Mesothelial cell of epicardium (in vitro differentiated cells): ENCODE measurements at places on chromosomes 5 and 9. TPM values are rescaled to one million over a fixed set of nuclear protein-coding genes. Genes with fewer than 3 reads are reported as not detected.

The IFNA8 gene
- total RNA-seq, result not detected in 3 replicates

The PTGER4 gene
- 40.0 to 48.1 TPM (median 42.0 TPM) in 3 replicates for total RNA-seq

The SOHLH1 gene
- not detected in 3 replicates for total RNA-seq

The NR6A1 gene
- total RNA-seq, result 5.2 to 6.2 TPM (median 5.9 TPM) in 3 replicates

The DMRT3 gene
- total RNA-seq, result 2.1 to 3.3 TPM (median 2.5 TPM) in 3 replicates

The NR5A1 gene
- total RNA-seq, result 0.25 TPM in 1 of 3 replicates, not detected in the others

The F12 gene
- 2.1 to 2.7 TPM (median 2.3 TPM) in 3 replicates for total RNA-seq

The AKNA gene
- 19.6 to 24.0 TPM (median 23.1 TPM) in 3 replicates for total RNA-seq

The OR1J2 gene
- not detected in 3 replicates for total RNA-seq

The GDA gene
- total RNA-seq, result 0.22 to 0.58 TPM (median 0.43 TPM) in 3 replicates

DNA sequence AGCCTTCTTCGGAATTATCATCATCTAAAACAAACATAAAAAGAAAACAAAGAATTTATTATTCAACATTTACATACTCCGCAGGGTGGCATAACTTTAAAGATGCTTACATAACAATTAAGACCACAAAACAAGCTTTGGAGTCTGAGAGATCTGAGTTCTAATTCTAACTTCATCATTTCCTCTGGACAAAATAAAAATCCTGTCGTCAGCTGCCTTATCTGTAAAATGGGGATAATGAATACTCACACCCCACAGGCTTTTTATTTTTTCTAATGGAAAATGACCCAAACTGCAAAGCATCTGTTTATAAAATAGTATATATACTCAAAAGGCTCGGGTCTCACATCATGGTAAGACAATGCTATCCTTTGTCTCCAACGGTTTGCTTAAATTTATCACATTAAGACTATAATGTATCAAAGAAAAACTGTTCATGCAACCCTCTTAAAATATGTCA, 4.3 kb downstream of the ARRDC3 start:
- peaks cover 20% of the 10 kb centered on the region for H3K36me3 ChIP-seq
- H3K4me3 ChIP-seq, result peak overlapping the region; percentile 97
- no peaks in the 10 kb centered on the region for H3K27me3 ChIP-seq

DNA sequence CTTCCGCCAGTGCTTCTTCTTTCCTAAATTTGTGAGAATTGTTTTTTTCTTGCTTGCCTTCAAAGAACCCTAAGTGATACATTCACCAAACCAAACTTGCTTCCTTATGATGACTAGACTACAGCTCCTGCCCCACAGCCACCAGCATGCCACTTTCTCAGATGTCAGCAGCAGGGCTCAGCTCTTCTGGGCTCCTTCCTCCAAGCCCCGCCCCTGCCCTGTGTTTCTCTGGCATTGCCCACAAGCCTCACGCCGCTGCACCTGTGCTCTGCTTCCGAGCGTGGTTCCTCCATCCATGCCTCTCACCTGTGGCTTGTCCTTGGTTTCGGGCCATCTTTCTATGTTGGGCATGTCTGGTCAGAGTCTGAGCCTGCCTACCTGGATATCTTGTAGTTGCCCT, 10.6 kb downstream of the UNC5A start:
- peaks cover 4% of the 10 kb centered on the region for H3K4me1 ChIP-seq
- no peak overlapping the region for H3K27ac ChIP-seq
- no peak overlapping the region for H3K4me3 ChIP-seq
- H3K36me3 ChIP-seq, result no peaks in the 10 kb centered on the region

DNA sequence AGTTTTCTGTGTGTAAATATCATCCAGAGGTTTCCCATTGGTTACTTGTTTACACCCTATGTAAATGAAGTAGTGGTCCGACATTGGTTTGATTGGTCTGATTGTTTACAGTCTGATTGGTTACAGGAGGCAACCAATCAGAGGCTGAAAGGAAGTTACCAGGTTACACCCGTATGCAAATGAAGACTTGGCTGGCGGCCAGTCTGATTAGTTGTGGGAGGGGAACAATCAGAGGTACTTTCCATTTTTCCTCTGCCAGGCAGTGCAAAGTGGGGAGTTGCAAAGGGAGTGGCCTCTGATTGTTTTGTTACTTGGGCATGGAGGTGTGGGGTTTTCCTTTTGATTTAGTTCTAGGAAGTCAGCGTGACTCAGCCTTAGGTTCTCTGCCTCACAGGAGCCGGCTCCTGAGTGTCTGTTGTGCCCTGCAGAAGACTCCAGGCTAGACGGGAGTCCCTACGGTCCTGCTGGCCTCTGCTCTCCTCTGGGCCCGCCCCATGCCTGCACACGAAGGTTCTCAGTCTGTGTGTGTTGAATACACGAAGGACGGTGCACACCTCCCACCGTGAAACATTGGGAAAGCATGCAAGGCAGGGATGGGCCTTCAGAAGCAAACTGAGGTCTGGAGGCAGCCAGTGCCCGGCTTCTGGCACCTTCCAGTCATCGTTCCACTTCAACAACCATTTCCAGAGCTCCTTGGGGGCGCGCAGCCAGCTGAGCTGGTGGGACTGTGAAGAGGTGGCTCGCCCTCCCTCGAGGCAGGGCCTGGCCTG, 42.9 kb downstream of the OLFM1 start:
- H3K27ac ChIP-seq, result no peak overlapping the region
- no peak for DNase-seq
- H3K27me3 ChIP-seq, result peaks cover 36% of the 10 kb centered on the region
- no peaks in the 10 kb centered on the region for H3K36me3 ChIP-seq

DNA sequence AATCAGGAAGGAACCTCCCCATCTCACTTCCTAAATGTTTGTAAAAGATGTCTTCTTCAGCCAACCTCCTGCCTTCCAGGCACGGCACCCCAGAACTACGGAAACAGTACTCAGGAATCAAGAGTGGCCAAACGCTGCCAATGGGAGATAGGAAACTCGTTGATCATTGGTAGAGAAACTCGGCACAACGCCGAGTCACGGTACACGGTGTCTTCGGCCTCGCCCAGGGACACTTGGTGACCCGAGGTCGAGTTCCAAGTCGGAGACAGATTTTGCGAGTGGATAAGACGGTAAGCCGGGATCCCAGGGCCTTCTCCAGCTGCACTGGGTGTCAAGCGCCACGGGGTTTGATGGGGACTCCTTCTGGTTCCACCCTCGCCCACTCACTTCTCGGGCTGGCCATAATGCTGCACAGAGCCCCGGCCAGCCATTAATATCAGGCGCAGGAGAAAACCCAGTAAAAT, 343 bp downstream of the KIAA0825 start:
- peak overlapping the region; percentile 97 for H3K27ac ChIP-seq
- H3K27me3 ChIP-seq, result no peaks in the 10 kb centered on the region
- H3K4me1 ChIP-seq, result peaks cover 21% of the 10 kb centered on the region
- no peaks in the 10 kb centered on the region for H3K36me3 ChIP-seq
- no peak for DNase-seq

GRCh38 chr5:150245111-150245789, 44.3 kb downstream of the CAMK2A start:
- no peaks in the 10 kb centered on the region for H3K36me3 ChIP-seq
- no peak overlapping the region for H3K4me3 ChIP-seq
- H3K4me1 ChIP-seq, result peaks cover 13% of the 10 kb centered on the region
- H3K27ac ChIP-seq, result no peak overlapping the region
- H3K27me3 ChIP-seq, result no peaks in the 10 kb centered on the region

GRCh38 chr9:68973619-68974018, 40.3 kb downstream of the PRKACG start:
- DNase-seq, result no peak
- H3K36me3 ChIP-seq, result no peaks in the 10 kb centered on the region
- peaks cover 1% of the 10 kb centered on the region for H3K27me3 ChIP-seq
- H3K27ac ChIP-seq, result no peak overlapping the region
- peaks cover 6% of the 10 kb centered on the region for H3K4me1 ChIP-seq

DNA sequence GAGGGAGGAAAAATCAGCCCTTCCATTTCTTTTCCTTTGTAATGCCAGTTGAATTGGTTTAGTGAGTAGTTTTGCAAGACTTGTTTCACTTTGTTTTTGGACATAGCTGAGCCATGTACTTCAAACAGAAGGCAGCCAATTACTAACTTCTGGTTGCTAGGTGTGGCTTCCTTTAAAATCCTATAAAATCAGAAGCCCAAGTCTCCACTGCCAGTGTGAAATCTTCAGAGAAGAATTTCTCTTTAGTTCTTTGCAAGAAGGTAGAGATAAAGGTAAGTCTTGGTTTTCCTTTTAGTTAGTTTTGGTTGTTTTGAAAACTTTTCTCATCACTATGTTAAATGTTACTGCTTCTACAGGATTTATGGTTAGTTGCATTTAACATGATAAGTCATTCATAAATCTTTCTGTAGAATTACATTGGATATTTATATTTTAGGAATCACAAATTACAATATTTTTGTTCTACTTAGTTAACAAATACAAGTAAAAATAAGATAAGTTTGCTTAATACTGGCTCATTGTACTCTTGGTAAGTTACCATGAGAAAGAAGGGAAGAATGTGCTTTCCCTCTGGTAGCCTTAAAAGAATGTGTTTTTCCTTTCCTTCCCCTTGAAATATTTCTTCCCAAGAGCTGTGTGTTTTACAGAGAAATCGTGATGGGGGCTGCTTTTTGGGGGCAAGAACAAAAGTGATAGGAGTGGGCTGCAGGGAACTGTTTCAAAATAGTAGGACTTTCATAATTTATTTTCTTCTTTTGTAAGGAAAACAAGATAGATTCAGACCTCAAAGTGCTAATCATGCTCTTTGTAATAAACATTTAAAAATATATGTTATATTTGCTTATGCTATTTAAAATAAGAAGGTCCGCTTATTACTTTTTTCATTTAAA, at the start of gene ANXA1:
Gene ANXA1, plus strand, starts transcription at position 213 of the 890 bp plus-strand sequence. CDS start 6,671 bp downstream, outside the sequence.
- H3K27me3 ChIP-seq, result no peaks in the 10 kb centered on the region
- no peak for DNase-seq
- peak within 1 kb of the TSS; percentile 75 for H3K4me3 ChIP-seq
- no peaks in the 10 kb centered on the region for H3K36me3 ChIP-seq
- H3K27ac ChIP-seq, result peak within 1 kb of the TSS; percentile 95

DNA sequence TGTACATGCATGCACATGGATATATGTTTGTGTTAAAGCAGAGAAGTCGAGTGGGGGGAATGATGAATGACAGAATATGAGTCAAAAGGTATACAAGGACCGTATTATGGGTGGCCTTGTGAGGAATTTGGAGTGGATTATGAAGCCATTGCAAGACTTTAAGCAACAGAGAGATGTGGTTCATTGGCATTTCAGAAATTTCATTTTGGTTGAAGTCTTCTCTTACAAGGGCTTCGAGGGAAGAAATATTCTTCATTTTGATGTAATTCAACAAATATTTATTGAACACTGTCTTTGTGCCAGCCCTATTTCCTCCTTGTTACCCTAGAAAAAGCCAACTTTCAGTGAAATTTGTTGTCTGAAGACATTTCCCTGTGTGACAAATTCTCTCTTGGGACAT, 83.9 kb upstream of the SLCO6A1 start:
- no peaks in the 10 kb centered on the region for H3K27me3 ChIP-seq
- H3K36me3 ChIP-seq, result no peaks in the 10 kb centered on the region
- H3K4me1 ChIP-seq, result peaks cover 10% of the 10 kb centered on the region
- H3K27ac ChIP-seq, result no peak overlapping the region
- no peak for DNase-seq

DNA sequence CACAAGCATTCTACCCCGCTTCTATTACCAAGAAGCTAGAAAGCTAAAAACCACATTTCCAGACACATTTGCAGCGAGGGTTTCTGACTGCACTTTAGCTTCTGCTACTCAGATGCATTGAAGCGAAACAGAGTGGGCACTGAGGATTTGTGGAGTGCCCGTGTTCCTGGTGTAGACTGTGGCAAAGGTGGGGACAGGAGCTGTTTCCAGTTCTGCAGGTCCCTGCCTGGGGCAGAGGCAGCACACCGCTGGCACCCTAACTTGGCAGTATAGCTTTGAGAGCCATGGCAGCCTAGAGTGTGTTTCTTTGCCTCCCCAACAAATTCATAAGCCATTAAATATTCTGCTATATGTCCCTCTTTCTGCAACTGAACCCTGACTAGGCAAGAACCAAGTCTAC, 108.6 kb upstream of the SPOCK1 start:
- no peaks in the 10 kb centered on the region for H3K36me3 ChIP-seq
- H3K27ac ChIP-seq, result no peak overlapping the region
- no peak for DNase-seq
- H3K4me1 ChIP-seq, result no peaks in the 10 kb centered on the region
- peaks cover 71% of the 10 kb centered on the region for H3K27me3 ChIP-seq

DNA sequence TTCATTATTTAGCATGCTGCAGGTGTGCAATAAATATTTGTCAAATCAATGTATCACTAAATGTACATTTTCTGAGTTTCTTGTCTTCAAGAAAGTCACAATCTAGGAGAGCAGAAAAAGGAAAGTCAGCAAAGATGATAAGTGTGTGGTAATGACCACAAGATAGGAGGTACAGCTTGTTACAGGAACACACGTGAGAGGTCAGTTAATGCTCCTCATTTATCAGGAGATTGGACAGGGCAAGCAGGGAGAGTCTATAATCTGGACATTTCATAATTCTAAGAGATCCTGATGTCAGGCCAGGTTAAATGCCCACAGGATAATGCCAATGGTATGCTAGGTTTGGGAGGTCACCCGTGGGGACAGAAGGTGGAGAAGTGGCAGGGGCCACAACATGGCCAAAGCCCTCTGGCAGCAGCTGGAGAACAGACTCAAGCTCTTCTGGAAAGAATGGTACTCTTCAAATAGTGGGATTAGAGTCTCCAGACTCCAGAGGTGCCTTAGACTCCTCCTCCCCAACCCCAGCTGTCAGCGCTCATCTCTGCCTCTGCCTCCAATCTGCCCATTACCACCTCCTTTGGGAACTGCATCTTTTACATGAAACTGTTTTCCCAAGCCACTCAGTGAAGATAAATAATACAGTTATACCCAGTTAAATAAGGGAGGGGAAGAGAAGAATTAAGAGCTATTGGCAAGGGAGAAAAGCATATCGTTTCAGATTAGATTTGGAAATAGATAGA, 114.3 kb downstream of the ASTN2 start:
- H3K36me3 ChIP-seq, result no peaks in the 10 kb centered on the region
- H3K4me3 ChIP-seq, result no peak overlapping the region
- no peak overlapping the region for H3K27ac ChIP-seq
- DNase-seq, result no peak

DNA sequence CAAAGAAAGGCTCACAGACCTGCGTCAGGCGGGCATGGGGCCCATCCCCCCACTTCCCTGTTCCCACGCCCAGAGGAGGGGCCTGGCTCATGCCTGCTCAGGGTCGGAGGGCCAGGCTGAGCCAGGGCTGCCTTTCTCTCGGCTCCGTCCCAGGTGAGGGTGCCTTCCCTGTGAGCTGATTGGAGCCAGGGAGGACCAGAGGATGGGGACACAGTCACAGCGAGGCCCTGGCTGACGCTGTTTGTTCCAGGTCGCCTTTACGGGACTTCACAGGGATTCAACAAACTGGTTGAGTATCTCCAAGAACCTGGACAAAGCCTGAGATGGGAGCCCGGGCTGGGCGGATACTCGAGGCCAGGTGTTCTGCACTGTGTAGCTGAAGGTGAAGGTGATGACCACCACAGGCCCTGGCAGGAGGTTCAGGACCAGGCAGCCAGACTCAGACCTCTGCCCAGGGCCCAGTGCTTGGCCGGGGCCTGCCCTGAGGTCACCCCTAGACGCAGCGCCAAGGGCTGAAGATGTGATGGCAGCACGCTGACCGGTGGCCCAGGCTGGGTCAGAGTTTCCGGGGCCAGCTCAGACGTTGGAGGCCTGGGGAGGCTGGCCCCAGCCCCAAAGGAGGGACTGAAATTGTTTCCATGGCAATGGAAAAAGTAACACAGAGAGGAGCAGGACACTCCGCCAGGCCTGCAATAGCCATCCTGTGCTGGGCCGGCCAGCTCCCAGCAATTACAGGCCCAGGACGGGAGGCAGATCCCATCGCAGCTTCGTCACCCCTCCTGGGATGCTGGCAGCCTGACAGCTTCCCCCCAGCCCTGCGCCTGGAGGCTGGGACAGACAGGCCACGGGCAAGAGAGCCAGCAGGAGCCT, 65.3 kb upstream of the ADAMTS2 start:
- H3K36me3 ChIP-seq, result no peaks in the 10 kb centered on the region
- H3K27ac ChIP-seq, result no peak overlapping the region
- no peaks in the 10 kb centered on the region for H3K27me3 ChIP-seq
- H3K4me1 ChIP-seq, result peaks cover 6% of the 10 kb centered on the region

GRCh38 chr5:132662925-132663770, 5.2 kb downstream of the IL13 start:
- no peak for DNase-seq
- no peak overlapping the region for H3K4me3 ChIP-seq
- peaks cover 5% of the 10 kb centered on the region for H3K27me3 ChIP-seq
- H3K4me1 ChIP-seq, result peaks cover 30% of the 10 kb centered on the region
- no peak overlapping the region for H3K27ac ChIP-seq
